ENCODE measurements at places on chromosomes 2 and 18. TPM values are rescaled to one million over a fixed set of nuclear protein-coding genes. Genes with fewer than 3 reads are reported as not detected.

HOXD9 gene
- not detected for total RNA-seq

MAP3K19 gene
- total RNA-seq: not detected

MBD2 gene
- total RNA-seq: 195 TPM

ITGB6 gene
- not detected for total RNA-seq

EPHA4 gene
- total RNA-seq: 10.2 TPM

SCN7A gene
- total RNA-seq: not detected

ACMSD gene
- total RNA-seq: not detected

VWC2L gene
- not detected for total RNA-seq

MROH2A gene
- not detected for total RNA-seq

GALNT14 gene
- 0.74 TPM for total RNA-seq

MC4R gene
- not detected for total RNA-seq

ZSWIM2 gene
- total RNA-seq: not detected

PTPRN gene
- not detected for total RNA-seq

SERPINB5 gene
- not detected for total RNA-seq

COLEC12 gene
- not detected for total RNA-seq

RAPH1 gene
- 3.5 TPM for total RNA-seq

AKAIN1 gene
- not detected for total RNA-seq

NABP1 gene
- 44.9 TPM for total RNA-seq

GALR1 gene
- total RNA-seq: not detected

SMIM21 gene
- not detected for total RNA-seq

CRYGC gene
- total RNA-seq: not detected

ZNF514 gene
- total RNA-seq: 12.2 TPM

GPR55 gene
- total RNA-seq: 11.1 TPM

KIF1A gene
- 1.8 TPM for total RNA-seq

CTNNA2 gene
- total RNA-seq: not detected

CDK15 gene
- total RNA-seq: not detected

DRC1 gene
- not detected for total RNA-seq

PRSS56 gene
- total RNA-seq: not detected

CAPN13 gene
- total RNA-seq: not detected

LMAN2L gene
- 9.9 TPM for total RNA-seq

FAM124B gene
- not detected for total RNA-seq

ACKR3 gene
- 1.6 TPM for total RNA-seq

UGT1A5 gene
- not detected for total RNA-seq
